Activated effector memory CD4-positive, alpha-beta T cell treated with anti-CD3 and anti-CD28 coated beads, Interleukin-2, amount 50 U/mL, for 16 hours (primary cell): ENCODE measurements at places on chromosomes 16 and 17.

GRCh38 chr17:41539071-41539492 lies 11.0 kb upstream of the KRT19 start:
- DNase-seq, result no peak

DNA sequence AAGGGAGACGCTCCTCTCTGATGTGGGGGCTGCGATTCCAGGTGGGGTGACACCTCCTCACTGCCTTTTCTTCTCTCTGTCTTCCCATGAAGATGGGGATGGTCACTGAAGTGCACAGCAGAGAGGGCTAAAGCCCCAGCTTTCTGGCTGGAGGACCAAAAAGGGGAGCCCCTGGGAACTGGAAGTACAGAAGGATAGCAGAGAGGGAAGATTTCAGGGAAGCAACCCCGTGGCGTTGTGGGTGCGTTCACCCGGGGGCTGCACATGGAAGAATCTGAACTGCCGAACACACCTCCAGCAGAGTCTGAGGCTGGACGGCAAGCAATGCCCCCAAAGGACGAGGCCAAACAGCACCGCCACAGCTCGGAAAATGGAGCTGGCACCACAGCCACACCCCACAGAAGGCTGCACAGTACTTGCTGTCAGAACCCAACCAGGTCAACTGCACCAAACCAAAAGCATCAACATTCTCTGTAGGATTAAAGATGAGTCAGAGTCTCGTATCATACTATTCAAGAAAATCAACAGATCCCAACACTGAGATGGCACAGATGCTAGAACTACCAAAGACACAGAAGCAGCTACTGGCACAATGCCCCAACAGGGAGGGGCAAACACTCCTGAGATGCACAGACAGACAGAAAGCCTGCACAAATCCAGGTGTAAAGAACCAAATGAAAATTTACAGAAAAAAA lies 49.9 kb downstream of the MAP1LC3B start:
- DNase-seq, result no peak

DNA sequence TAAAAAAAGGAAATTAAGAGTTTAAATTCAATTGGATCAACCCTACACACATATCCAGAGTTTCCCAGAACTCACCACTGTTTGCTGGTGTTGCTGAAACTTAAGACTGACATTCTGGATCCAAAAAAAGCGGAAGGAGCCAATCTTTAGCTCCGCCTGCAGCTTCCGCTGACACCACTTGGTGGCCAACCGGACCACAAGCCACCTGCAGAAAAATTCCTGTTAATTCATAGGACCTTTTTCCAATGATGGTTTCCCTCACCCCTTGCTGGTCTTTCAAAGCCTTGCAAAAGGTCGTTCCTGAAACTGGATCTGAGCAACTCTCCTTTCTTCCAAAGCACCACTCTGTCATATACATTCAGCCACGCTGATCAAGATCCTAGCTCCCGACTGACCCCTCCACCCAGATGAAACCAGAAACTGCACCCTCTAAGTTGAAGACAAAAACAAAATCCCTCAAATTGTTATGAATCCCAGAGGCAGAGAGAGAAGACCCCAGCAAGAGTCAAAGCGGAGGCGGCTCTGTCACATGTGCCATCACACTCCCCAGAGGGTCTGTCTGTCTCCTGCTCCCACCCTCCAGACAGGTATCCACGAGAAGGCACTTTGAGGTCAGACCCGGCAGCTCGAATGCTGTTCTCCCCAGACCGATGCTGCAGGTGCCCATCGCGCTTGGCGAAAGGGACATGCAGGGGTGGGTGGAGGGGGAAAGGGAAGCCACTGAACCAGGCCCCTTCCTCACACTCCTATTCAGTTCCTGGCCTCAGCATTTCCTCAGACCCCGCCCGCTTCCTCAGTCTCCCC lies 773 bp downstream of the BLTP2 start:
- peak; percentile 71 for DNase-seq

DNA sequence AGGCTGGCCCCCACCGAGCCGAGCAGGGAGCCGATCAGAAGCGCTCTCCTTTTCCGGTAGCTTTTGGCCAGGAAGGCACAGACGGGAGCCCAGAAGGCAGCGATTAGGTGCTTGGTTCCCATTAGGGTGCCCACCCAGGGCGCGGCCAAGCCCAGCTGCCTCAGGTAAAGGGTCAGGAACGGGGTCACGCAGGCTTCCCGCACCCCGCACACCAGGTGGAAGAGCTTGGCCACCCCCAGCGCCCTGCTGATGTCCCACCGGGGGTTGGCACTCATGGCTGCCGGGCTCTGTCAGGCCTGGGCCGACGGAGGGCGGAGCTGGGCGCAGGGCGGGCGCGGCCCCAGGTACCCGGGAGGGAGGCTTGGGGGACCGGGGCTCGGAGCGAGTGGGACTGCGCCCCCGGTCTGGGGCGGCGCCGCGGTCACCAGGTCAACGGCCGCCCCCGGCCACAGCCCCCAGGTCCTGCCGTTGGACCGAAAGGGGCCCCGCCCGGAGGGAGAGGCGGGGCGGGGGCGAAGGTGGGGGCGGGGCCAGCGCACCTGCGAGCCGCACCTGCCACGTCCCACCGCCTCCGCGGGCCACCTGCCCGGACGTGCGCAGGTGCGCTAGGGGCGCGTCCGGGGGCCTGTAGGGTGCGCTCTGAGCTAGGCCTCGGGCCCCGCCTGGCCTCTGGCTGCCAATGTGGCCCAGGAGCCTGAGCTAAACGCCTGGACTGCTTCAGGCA lies at the start of gene MFSD6L:
Gene MFSD6L (minus strand): TSS at position 520 of the 724 bp plus-strand sequence. CDS start 245 bp downstream, at position 275.
- DNase-seq, result no peak

- DNase-seq, result no peak
These were observed 35.0 kb downstream of the USP32 start for GRCh38 chr17:60356940-60357339.

DNA sequence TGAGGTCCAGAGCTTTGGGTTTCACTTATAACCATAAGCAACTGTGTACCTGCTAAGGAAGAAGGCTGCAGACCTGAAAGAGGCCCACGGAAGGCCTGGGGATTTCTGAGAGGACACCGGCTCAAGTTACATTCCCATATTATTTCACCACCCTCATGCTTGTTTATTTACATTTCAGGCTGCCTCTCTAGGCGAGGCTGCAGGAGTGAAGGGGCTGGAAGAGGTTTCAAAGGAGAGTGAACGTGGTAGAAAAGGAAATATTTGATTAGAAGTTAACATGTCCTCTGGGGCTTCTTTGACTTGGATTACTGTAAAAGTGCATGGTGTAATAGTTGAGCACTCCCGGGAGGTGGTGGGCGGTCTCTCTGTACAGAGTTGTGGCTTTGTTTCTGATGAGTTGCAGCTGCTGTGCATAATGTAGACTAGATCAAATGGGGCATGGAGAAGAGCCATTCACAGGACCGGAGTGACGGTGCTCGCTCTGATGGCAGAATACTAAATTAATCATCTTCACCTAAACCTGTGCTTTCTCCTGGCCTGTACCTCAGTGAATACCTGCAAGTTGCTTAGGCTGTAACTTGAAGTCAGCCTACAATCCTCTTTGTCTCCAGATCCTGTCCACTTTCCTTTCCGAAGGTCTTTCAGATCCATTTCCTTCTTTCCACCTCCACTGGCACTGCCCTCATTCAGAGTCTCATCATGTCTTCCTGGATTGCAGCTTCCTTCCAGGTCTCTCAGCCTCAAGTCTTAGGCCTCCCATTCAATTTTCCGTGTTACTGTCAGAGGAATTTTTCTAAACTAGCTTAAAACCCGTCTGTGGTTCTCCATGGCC lies 1.9 kb upstream of the CPD start:
- DNase-seq, result peak; percentile 76

DNA sequence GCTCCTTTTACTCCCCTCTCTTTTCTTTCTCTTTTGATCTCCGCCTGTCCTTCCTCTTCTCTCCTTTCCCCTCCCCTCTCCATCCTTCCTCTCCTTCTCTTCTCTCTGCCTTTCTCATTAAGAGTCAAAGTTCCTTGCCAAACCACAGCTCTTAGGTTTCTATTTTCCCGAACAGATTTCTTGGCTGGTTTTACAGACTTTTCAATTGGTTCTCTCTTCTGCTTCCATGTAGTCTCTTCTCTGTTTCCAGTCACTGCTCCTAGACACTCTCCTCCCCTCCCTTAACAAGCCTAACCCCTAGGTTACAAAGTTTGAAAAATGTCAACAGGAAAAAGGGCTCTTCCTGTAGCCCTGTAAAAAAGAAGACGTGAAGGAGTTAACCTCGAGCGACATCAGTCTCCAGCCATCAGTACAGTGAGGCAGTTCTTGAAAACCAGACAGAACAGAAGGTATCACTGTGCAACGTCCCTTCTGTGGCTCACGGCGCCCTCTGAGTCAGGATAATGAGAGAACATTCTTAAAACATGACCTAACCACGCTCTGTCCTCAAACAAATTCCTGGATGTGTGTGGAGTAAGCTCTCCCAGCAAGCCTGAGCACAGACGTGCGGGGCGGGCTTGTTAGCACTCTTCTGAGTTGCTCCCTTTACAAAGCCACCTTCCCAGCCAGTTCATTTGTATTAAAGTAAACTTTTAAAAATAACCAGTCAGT lies 11.6 kb upstream of the MARCHF10 start:
- no peak for DNase-seq

DNA sequence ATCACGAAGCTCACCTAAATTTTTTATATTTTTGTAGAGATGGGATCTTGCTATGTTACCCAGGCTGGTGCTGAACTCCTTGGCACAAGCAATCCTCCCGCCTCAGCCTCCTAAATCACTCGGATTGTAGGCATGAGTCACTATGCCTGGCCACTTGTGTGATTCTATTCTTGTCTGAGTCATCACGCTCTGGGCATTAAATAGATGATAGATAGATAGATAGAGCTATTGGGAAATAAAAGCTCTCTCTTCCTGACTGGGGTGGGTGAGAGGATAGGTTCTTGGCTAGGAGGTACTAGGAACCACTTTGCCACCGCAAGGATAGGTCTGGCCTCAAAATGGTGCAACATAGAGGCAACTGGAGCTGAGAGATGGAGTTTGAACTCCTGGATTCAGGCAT lies 21.4 kb upstream of the CACNG3 start:
- DNase-seq, result no peak

GRCh38 chr16:82042144-82042543 lies 7.1 kb downstream of the HSD17B2 start:
- no peak for DNase-seq

DNA sequence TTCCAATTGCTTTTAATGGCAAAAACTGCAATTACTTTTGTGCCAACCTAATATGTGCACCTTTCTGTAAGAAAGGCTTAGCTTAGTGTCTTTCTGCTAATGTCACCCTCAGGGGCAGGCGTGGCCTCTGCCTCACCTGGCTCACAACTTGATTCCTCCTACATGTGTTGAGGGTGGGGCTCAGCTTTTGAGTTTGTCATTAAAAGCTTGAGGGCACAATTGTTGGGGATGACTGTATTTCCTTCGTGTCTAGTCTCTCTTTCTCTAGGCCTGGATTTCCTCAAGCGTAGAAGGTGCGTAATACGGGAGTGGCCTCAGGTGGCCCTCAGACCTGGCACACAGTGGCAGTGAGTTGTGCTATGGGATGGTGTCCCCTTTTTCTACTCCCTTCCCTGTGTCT lies 94.4 kb downstream of the CLEC16A start:
- DNase-seq, result peak; percentile 10

GRCh38 chr17:31404028-31404949 lies 12.8 kb downstream of the RAB11FIP4 start:
- DNase-seq, result no peak

DNA sequence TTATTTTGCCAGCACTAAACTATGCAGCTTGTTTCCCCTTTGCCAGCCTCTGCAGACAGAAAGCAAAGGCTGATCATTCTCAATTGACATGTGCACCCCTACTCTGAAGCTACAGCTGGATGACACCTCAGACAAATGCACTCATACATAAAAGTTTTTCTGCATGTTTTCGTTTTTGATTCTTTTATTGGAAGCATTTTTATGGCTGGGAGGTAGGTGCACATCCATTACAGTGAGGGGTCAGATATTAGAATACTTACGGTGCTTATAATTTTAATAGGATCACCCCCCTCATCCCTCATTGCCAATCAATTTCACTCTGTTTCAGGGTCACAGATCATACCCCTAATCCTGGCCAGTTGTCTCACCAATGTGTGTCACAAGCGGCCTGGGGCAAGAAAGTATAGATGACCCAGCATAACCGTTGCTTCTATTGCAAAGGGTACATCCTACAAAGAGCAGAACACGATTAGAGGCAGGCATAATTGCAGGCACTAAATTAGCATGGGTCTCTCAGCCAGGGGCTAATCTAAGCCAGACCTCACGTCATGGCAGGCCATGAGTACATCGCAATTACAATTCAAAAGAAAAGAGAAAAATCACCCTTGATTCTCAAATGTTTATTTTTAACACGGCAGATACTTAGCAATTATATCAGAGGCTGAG lies 89.5 kb upstream of the SOX9 start:
- DNase-seq, result no peak

DNA sequence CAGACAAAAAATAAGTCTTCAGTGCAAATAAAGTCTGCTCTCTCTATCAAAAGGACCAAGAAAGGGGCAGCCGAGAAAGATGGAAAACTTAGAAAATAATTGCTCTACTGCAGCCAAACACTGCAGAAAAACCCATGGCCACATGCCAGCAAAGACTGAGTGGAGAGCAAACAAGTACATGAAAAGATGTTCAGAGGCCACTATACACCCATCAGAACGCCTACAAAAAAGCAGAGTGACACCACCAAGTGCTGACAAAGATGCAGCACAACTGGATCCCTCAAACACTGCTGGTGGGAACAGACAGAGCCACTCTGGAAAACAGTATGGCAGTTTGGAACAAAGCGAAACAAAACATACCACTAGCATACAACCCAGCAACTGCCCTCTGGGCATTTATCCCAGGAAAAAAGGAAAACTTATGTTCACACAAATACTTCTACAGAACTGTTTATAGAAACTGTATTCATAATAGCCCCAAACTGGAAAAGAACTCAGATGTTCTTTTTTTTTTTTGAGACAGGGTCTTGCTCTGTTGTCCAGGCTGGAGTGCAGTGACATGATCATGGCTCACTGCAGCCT lies 36.7 kb downstream of the KIAA0753 start:
- DNase-seq, result no peak

GRCh38 chr17:71987634-71988033 lies 133.2 kb upstream of the SOX9 start:
- no peak for DNase-seq

DNA sequence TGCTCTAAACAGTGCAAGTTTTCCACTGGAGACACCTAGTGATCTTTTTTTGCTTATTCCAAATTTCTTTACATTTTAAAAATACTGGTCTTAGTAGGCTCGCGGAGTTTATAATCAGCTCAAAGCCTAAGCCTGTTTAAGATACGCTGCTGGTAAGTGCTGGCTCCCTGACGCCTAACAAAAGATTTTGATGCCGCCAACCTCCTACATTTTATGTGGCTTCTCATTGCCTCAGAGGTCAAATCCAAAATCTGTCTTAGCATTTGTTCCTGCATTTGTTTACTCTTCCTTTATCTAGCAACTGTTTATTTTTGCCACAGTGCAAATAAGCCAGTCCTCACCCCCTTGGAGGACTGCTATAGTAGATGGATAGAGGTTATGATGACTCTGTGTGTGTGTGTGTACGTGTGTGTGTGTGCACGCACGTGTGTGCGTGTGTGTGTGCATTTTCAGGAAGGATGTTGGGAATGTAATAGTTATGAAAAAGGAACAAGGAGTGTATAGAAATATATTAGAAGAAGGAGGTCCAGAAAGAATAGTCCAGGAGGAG lies 24.8 kb downstream of the HS3ST3B1 start:
- DNase-seq, result peak; percentile 14
